Activated CD8-positive, alpha-beta memory T cell treated with anti-CD3 and anti-CD28 coated beads for 1 hour (primary cell): ENCODE measurements at places on chromosomes 7 and 10.

GRCh38 chr7:27997188-27997707, 183.3 kb downstream of the JAZF1 start:
- DNase-seq = no peak

DNA sequence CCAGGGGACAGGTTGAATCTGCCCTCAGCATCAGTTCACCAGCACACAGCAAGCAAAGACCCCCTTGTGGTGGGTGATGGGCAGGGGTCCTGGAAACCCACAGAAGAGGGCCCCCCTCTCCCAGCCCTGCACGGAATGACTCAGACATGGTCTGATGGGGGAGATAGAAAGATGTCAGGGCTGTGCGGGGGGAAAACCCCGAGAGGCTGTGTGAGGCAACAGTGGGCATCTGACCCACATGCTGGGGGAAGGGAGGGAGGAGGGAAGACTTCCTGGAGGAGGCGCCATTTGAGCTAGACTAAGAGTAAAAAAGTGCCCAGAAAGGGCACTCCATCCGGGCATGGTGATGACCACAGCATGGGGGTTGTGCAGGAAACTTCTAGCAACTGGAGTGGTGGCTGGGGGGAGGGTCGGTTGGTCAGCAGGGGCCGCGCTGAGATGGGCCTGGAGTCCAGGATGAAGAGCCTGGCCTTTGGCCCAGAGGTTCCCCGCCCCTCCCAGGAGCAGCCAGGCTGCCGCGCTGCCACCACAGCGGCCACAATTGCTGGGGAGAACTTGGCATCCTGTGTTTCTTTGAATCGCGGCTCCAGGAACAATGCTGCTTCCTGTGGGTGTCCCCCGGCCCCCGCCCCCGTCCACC, 2.5 kb downstream of the LFNG start:
- DNase-seq = peak; percentile 56

GRCh38 chr10:27448921-27449320, 55.2 kb upstream of the RAB18 start:
- DNase-seq = no peak

DNA sequence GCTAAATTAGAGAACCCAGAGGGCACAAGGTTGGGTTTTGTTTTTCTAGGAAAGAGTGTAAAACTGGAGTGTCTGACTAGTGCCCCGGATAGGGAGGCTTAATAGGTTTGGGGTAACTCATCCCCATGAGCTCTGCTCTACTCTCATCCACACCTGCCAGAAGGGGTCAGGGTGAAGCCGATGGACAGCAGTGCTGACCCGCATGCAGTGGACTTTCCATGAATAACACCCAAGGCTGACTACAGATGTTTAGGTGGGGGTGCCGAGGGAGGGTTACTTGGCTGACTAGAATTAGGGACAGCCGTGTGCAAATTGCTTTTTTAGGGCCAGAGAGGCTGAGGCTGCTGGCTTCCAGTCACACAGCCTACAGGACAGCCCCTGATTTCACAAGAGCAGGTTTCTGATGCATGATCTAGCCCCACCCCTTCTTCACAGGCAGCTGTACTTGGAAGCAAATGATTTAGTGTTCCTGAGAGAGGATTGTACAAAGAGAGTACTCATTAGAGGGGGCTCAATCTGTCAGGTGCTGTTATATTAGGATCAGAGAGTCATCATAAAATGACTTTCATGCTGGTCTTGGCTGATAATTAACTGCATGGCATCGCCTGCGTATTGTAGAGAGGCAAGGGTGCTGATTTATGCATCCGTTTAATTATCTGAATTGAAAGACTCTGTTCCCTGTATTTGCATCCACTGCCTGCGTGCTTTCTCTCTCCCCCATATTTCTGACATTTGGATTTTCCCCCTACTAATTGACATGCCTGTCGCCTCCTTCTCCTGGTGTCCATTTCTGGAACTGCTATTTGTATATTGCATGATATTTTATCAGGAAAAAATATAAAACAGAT, 9.5 kb downstream of the INHBA start:
- no peak for DNase-seq

- no peak for DNase-seq
These were observed 27.8 kb downstream of the ADCY1 start for GRCh38 chr7:45601816-45602540.

DNA sequence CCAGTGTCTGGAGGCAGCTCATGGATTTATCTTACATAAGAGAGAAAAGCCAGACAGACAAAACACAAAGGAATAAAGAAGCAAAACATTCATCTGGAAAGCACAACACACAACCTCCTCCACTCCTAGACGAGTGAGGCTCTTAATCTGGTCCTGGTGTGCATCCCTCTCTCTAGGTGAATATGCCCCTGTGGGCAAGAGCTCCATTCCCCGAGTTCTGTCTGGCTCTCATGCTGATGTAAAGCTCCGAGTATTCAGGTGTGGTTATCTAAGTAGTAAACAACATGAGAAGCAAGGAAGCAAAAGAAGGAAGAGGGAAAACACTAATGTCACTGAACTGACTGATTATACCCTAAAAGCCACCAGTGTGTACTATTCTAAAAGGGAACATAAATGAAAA, 47.9 kb upstream of the FEZF1 start:
- DNase-seq = no peak
